Inflammatory macrophage (primary cell): ENCODE measurements at places on chromosomes 2 and 18.

GRCh38 chr2:6627316-6627715 lies 238.4 kb downstream of the CMPK2 start:
- DNase-seq, result no peak

- DNase-seq, result no peak
Observed at GRCh38 chr2:189285349-189285748, 105.8 kb upstream of the COL5A2 start.

- peak; percentile 61 for DNase-seq
Observed at GRCh38 chr18:289026-289425, 21.2 kb upstream of the THOC1 start.

DNA sequence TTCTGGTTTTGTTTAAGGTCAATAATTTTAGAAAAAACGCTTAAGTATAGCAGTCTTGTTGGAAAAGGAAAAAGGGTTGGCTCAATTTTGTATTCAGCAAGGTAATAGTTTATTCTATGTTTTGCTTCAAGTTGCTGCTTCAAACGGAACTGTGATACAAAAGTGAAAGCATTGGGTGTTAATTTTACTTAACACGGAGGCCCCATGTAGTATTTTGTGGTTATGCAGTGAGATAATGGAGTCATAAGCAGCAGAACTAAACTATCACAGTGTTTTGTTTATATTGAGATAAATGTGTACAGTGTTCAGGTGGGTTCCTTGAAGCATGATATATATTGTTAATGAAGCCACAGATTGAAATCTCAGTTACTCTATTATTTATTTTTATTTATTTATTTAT lies 67.0 kb upstream of the LYPD6B start:
- DNase-seq, result no peak

DNA sequence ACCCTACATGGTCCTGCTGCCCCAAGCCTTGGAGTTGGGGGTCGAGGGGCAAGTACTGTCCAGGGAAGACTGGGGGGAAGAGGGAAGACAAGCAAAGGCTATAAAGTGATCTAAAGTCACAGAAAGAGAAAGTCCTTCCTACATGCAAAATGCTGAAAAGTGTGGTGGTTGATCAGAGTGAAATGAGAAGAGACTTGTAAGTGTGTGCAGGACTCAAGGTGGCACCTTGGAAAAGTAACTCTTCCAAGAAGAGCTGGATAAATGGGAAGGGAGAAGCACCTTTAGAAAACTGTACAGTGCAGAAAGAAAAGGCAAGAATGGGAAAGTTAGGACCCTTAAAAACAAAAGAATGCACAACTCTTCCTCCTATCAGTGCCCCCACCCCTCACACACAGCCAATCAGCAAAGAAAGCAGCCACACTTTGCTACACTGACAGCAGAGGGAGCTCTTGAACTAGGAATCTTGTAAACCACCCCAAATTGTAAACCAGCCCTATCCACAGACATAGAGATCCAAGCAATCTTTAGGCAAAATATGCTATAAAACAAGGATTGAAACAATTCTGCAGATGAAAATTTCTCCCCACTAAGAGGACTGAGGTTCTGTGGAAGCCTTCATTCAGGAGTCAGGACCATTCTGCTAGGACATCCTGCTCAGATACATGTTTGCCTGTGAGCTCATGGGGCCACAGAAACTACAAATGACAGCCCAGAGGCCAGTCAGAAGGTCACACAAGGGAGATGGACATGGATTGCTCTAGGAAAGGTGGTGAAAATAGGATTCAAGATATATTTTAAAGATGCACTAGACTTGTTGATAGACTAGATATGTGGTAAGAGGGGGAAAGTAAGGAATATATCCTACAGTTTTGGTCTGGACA lies 146.4 kb downstream of the FTCDNL1 start:
- peak; percentile 64 for DNase-seq

- no peak for DNase-seq
Observed at GRCh38 chr2:26848336-26849055, 564 bp downstream of the DPYSL5 start.

GRCh38 chr18:22434973-22435608 lies 17.4 kb upstream of the CTAGE1 start:
- no peak for DNase-seq

DNA sequence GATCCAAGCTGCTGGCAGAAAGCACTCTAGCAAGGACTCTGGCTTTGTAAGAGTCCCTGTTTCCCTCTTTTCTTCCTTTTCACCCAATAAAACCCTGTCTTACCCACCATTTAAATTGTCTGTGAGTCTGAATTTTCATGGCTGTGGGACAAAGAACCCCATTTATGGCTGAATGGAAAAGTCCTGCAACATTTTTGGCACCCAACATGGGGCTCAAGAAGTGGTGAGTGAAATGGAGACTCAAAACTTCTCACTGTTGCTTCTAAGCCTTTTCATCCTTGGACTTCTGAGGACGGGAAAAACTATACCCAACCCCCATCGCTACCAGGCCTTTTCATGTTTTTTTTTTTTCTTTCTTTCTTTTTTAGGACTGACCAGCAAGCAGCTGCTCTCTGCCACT lies 329.5 kb upstream of the CWC22 start:
- DNase-seq, result no peak

DNA sequence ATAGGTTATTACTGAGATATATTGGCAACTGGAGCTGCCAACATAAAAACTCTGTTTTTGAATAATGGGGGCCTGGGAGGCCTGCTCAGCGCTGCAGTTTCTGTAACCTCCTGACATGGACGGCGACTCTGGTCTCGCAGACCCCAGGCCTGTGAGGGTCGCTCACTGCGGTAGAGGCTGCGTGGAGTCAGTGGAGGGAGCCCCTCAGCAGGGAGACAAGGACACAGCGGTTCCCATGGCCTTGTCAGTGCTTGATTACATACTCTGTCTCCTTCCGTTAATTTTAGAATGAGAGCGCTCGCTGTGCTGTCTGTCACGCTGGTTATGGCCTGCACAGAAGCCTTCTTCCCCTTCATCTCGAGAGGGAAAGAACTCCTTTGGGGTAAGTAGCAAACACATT lies 858 bp downstream of the TPO start:
- DNase-seq, result no peak

DNA sequence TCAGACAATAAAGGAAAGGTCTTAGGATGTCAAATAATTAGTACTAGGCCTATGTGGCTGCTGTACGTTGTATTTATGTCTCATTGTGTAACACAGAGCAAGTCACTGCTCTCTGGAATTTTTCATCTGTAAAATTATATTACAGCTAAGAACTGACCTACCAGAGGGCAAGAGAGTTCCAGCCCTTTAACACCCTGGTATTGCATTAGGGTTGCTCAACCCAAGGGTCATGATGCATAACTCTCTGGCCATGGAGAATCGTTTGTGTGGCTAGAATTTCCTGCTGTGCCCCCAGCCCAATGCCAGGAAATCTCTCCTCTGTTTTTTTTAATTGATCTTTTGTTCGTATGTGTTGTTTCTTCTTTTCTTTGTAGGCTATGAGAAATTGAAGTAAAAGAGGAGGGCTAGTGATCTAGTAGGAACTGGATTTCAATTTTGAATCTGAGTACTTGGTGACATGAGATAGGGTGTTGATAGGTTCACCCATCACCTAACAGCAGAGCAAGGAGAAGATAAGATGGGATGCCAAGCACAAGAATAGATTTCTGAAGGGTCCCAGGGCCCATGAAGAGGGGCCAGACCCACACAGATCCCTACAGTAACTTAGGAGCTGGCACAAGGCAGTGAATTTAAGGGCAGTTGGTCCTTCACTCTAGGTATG lies 571.2 kb upstream of the TNP1 start:
- DNase-seq, result peak; percentile 7

DNA sequence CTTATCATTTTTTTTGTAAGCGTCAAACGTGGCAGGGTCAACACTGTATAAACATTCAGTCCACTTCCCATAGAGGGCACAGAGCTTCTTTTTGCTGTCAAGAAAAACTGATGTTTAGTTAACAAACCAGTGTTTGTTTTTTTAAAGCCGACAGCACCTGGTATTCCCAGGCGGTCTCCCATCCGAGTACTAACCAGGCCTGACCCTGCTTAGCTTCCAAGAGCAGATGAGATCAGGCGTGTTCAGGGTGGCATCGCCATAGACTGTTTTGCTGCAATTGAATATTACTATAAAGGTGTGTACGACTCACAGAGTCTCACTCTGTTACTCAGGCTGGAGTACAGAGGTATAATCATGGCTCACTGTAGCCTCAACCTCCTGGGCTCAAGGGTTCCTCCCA lies 31.5 kb downstream of the CABYR start:
- no peak for DNase-seq

- peak; percentile 20 for DNase-seq
Observed at GRCh38 chr2:119158563-119159347, at the start of gene C1QL2. TSS of gene C1QL2 (minus strand) at chr2:119158751. CDS start at chr2:119158269, 482 bp downstream.

DNA sequence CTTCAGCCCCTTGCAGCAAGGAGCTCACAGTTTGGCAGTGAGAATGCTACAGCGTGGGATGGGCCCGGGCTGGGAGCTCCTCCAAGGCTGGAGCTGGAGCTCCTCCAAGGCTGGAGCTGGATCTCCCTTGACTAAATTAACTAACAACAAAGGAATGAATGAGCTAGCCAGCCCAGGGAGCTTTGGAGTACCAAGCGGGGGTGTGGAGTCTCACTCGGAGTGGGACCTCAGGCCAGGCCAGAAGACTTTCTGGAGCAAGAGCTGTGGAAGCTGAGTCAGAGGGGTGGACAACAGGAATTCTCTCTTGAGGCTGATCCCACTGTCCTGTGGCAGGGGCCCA lies 244.7 kb upstream of the HS6ST1 start:
- DNase-seq, result no peak

GRCh38 chr18:44227501-44227900 lies 453.2 kb upstream of the SETBP1 start:
- DNase-seq, result no peak

DNA sequence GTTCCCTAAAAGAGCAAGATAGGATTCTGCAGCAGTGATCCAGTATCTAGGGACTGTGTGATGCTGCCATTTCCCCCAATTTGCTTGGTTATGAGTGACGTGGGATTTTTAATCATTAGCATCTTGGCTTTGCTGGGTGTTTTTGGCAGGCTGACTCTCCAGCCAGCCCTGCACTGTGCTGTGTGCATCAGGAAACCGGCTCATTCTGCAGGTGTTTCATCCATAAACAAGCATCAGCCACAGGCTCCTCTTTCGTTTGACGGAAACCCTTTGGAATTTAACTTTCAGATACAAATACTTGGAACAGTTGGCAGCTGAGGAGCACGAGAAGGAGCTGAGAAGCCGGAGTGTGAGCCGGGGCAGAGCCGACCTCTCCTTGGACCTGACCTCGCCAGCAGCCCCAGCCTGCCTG lies 135.9 kb downstream of the TPGS2 start:
- no peak for DNase-seq

DNA sequence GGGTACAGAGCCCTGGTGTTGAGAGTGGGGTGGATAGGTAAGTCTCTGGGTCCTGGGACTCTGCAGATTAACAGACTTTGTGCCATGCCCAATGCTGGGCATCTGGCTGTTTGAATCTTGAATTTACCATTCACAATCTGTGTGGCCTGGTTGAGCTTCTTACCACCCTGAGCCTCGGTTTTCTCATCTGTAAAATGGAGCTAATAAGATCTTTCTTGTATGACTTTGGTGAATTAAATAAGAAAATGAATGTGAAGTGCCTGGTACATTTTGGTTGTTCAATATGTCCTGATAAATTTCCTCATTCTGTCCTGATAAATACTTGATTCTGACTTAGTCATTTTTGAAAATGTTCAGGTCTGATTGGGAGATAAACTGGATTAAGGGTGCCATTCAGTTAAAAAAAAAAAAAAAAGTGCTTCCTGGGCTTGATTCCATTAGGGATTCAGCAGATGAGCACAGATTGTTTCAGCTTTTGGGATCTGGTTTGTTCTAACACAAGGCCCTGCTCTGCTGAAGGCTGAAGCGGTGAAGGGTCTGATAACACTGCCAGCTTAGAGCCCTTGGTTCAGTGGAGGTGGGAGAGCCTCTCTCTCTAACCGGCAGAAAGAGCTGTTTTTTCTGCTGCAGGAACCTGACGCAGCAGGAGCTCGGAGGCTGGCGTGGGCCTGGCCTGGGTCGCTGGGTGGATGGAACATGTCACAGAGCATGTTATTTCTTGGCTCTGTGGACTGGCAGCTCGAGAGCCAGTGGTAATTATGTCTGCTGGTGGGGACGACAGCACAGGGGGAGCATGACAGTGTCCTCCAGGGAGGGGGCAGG lies 84.5 kb upstream of the MCFD2 start:
- DNase-seq, result no peak

DNA sequence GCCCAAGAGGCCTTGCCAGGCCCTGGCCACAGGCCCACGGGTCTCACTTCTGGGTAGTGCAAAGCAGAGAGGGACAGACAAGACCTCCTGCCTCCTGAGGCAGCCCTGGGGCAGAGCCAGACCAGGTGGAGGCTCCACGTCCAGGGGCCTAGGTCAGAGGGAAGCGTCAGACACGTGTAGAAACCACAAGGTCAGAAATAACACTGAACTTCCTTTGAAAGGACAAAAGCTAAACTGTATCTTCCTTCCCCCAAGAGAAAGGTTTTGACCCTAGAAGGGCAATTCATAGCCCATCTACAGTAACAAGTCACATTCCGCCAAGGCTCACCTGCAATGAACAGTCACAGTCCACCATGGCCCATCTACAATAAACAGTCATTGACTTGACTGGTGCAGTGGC lies 17.9 kb downstream of the SDC1 start:
- DNase-seq, result no peak

- peak; percentile 51 for DNase-seq
Observed at GRCh38 chr2:111668741-111669140, 215.3 kb downstream of the ANAPC1 start.
